ENCODE measurements at places on chromosomes 1 and 21. TPM values are rescaled to one million over a fixed set of nuclear protein-coding genes. Genes with fewer than 3 reads are reported as not detected.
A peak's percentile ranks its signal among the peaks of the same experiment; 100 is the strongest.

GRCh38 chr1:201707656-201708055 is 121.3 kb upstream of the IPO9 start:
- H3K4me1 ChIP-seq: peaks cover 49% of the 10 kb centered on the region
- H3K36me3 ChIP-seq: no peaks in the 10 kb centered on the region
- DNase-seq: no peak

DNA sequence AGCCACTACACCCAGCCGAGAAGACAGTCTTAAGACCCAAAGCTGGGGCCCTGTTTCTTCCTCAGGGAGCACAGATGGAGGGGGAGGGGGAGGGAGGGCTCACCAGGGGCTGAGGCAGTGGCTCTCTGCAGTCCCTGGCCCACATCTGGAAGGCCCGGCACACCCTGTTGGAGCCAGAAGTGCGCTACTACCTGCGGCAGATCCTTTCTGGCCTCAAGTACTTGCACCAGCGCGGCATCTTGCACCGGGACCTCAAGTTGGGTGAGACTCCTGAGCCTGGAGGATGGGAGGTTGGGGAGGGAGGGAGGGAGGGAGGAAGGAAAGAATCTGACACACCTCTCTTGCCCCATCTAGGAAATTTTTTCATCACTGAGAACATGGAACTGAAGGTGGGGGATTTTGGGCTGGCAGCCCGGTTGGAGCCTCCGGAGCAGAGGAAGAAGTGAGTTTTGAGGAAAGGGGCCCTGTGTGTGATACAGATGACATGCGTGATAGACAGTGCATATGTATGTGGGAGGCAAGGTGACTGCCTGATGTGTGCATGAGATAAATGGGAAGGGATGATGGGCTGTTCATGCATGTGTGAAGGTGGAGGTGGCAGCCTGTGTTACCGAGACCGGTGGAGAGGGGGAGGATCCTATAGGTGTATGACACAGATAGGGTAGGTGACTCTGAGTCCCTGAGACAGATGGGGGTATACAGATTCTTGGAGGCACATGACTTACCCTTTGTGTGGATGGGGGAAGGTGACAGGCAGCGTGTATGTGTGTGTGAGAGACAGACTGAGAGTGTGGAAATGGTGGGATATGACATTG is 1.5 kb downstream of the PLK3 start:
- no peaks in the 10 kb centered on the region for H3K27me3 ChIP-seq
- H3K4me1 ChIP-seq: peaks cover 67% of the 10 kb centered on the region
- H3K27ac ChIP-seq: peak overlapping the region; percentile 92
- H3K4me3 ChIP-seq: peak overlapping the region; percentile 83
- peak; percentile 54 for DNase-seq

- no peak overlapping the region for H3K4me3 ChIP-seq
- peaks cover 20% of the 10 kb centered on the region for H3K27me3 ChIP-seq
- H3K4me1 ChIP-seq: peaks cover 8% of the 10 kb centered on the region
- no peak overlapping the region for H3K27ac ChIP-seq
Observed at GRCh38 chr1:146021050-146021445, 487 bp downstream of the HJV start.

DNA sequence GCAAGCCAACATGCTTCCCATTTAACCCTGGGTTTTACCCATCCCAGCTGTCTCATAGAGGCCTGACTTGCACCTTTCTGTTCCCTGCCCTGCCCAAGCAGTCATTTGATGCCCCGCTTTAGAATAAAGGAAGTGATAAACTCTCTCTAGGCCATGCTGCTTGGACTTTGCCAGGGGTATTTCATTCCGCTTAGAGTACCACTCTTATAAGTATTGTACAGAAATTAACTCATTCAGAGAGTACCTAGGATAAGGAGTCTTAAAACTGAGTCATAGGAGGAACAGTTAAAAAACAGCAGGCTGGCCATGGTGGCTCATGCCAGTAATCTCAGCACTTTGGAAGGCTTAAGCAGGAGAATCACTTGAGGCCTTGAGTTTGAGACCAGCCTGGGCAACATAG is 21.0 kb upstream of the LYST start:
- H3K36me3 ChIP-seq: no peaks in the 10 kb centered on the region
- H3K4me3 ChIP-seq: no peak overlapping the region
- H3K27ac ChIP-seq: no peak overlapping the region
- H3K27me3 ChIP-seq: no peaks in the 10 kb centered on the region
- peaks cover 19% of the 10 kb centered on the region for H3K4me1 ChIP-seq

DNA sequence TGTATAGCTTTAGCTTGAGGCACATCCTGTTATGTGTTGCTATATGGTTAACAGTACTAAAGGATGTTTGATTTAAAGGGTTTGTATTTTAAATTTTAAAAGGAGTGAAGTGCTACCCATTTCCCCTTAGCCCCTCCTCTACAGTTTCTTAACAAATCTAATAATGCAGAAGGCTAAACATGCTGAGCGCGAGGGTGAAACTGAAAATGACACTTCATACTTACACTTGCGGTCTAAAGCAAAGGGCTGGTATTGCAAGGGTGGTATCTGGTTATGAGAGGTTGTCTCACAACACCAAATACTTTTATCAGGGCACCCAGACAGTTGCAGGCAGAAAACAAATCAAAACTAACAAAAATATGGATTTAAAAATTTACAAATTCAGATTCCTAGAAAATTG is 172.3 kb downstream of the SIPA1L2 start:
- H3K4me1 ChIP-seq: peaks cover 5% of the 10 kb centered on the region
- no peak overlapping the region for H3K27ac ChIP-seq
- H3K4me3 ChIP-seq: no peak overlapping the region
- no peak for DNase-seq
- no peaks in the 10 kb centered on the region for H3K36me3 ChIP-seq

DNA sequence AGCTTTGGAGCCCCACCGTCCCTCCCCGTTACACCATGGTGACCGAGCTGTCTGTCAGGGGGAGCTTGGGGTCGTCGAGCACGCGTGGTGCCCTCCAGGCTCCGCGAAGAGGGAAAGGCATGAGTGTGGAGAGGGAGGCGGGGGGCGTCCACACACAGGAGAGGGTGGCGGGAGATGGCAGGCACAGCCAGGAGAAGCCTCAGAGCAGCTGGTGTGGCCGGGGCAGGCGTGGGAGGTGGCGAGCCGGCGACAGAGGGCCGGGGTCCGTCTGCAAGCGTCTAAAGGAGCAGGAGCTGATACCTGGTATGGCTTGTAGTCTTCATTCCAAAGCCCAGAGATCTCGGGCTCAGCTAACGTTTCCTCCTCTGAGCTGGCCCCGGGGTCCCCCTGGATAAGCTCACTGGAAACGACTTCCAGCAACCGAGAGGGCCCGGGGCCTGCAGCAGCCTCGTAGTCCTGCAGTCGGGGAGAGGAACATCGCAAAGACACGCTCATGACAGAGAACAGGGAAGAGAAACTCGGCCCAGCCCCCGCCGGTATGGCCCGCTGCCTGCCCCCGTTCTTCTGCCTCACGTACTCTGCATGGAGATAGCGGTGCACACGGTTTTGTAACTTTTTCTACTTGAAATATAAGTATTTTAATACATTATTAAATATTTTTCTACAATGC is 37.4 kb downstream of the CFAP74 start:
- DNase-seq: no peak
- no peak overlapping the region for H3K4me3 ChIP-seq

DNA sequence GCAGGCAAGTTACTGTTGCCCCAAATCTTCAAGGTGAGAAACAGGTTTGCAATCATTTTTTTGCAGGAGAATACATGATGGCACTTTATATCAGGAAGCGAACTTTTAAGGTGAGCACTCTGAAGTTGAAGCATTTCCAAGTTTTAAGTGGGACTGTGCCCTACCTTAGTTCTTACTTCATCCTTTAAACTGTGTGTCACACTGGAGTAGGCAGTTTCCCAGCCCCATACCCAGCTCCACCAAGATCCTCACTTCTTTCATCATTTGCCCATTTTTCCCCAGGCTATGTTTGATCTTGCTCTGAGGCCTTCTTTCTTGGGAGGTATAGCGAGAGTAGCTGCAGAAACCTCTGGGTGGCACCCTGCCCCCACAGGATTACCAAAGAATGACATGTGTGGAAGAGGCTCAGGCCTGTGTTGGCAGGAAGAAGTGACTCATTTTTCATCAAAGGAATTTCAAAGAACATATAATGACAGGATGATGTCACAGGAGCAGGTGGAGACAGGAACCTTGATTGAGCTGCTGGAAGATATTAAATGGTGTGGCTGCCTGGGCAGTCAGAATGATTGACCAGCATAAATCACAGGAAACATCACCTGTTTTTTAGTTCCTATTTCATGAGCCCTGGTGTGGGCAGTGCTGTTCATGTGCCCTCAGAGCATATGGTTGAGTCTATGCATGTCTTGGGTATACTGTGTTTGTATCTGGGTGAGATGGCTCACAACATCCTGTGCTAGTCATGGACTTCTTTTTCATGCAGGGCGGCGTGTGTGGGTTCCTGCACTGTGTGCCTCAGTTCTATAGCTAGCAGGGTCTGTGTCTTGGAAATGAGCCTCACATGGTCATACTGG is 20.8 kb upstream of the MACF1 start:
- DNase-seq: peak; percentile 65
- H3K36me3 ChIP-seq: no peaks in the 10 kb centered on the region
- peak overlapping the region; percentile 61 for H3K27ac ChIP-seq
- H3K4me1 ChIP-seq: peaks cover 62% of the 10 kb centered on the region
- H3K27me3 ChIP-seq: no peaks in the 10 kb centered on the region
- H3K4me3 ChIP-seq: no peak overlapping the region

DNA sequence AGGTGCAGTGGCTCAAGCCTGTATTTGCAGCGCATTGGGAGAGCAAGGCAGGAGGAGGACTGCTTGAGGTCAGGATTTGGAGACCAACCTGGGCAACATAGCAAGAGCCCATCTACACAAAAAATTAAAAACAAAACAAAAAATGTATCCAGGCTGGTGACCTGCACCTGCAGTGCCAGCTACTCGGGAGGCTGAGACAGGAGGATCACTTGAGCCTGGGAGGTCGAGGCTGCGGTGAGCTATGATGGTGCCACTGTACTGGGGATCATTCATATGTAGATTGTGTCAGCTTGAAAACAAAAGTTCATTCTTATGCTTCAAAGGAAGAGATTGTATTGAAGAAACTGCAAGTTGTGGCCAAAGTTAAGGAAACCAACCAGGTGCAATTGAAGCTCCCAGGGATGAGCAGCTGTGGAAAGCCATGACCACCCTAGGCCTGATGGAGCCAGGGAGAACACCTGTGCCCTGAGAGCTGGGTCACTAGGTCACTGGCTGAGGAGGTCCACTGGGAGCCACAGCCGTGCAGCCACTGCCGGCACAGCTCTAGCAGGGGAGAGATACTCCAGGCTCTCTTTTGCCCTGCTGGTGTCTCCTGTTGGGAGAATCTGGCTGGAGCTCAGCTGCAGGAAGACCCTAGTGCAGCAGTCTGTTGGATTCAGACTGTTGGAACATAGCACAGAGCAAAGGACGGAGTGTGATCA is 13.3 kb upstream of the BRWD1 start:
- no peak for DNase-seq
- no peaks in the 10 kb centered on the region for H3K36me3 ChIP-seq
- H3K4me3 ChIP-seq: no peak overlapping the region
- no peak overlapping the region for H3K27ac ChIP-seq
- no peaks in the 10 kb centered on the region for H3K27me3 ChIP-seq

DNA sequence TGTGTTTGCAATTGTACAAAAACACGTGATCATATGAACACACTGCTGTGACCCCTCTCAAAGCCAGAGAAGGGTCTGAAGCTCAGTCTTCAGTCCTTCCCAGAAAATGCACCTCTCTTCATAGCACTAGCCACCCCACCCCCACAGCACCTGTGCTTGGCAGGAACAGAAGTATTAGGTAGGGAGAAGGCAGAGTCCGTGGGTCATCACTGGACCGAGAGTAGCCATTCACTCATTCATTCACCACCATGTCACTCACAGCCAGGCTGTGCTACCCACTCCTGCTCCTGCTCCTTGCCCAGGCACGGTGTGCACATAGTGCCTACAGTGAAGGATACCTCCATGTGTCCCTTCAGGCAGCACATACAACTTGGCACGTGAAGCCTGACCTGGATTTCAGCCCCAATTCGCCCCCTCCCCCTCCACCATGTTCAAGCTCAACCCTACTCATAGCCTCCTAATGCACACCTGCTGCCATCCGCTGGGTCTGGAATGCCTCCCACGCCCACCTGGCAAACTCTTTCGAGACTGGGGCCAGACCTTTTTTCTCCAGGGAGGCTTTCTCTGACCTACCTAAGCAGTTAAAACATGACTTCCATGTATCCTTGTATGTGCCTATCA is 81.9 kb upstream of the GALNT2 start:
- no peak for DNase-seq
- no peak overlapping the region for H3K27ac ChIP-seq
- H3K27me3 ChIP-seq: no peaks in the 10 kb centered on the region
- H3K4me3 ChIP-seq: no peak overlapping the region
- no peaks in the 10 kb centered on the region for H3K4me1 ChIP-seq

DNA sequence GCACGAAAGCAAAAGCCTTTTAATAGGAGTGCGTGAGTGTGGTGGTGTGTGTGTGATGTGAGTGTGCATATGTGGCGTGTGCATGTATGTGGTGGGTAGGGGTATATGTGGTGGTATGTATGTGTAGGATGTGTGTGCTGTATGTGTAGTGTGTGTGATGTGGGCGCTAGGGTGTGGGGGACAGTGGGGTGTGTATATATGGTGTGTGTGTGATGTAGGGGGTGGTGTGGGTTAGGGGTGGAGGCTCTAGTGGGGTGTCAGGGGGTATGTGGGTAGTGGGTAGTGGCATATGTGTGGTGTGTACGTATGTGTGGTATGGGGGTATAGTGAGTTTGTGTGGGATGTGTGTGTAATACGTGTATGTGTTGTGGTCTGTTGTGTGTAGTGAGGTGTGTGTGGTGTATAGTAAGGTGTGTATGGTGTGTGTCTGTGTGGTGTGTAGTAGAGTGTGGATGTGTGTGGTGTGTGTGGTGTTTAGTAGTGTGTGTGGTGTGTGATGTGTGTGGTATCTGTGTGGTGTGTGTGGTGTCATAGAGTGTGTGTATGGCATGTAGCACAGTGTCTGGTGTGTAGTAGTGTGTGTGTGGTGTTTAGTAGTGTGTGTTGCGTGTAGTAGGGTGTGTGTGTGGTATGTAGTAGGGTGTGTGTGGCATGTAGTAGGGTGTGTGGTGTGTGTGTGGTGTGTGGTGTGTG is 86.0 kb downstream of the SYT2 start:
- H3K4me1 ChIP-seq: peaks cover 3% of the 10 kb centered on the region
- no peak for DNase-seq
- H3K27me3 ChIP-seq: peaks cover 33% of the 10 kb centered on the region
- H3K36me3 ChIP-seq: no peaks in the 10 kb centered on the region
- H3K27ac ChIP-seq: no peak overlapping the region

DNA sequence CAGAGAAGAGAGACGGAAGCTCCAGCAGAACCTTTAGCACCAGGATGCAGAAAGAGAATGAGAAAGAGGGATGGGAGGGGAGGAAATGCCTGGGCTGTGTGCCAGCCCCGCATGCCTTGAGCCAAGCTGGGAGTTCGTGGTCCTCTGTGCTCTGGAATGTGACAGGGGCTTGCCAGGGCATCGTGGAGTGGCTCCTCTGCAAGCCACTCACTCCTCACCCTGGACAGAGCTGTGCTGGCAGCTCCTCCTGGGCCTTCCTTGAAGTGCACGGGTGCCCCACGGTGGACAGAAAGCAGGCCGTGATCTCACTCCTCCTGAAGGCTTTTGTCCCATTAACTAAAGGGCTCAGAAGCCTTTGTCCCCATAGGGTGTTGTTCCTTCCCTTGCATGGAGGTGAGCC is 34.8 kb upstream of the PRELP start:
- peak; percentile 65 for DNase-seq
- H3K27me3 ChIP-seq: no peaks in the 10 kb centered on the region
- no peak overlapping the region for H3K4me3 ChIP-seq
- no peaks in the 10 kb centered on the region for H3K36me3 ChIP-seq
- peak overlapping the region; percentile 58 for H3K27ac ChIP-seq

HEYL gene
- total RNA-seq: 10.4 TPM

SLC30A1 gene
- total RNA-seq: 14.8 TPM

FCRL3 gene
- 1.2 TPM for total RNA-seq

MMP23B gene
- total RNA-seq: 27.2 TPM

GSTM1 gene
- total RNA-seq: not detected

PADI1 gene
- not detected for total RNA-seq

SNRPE gene
- 51.8 TPM for total RNA-seq

CD5L gene
- 6.8 TPM for total RNA-seq

Data from lower lobe of right lung (tissue), 2 donors.